Keratinocyte (primary cell): ENCODE measurements at places on chromosomes 5 and 9. TPM values are rescaled to one million over a fixed set of nuclear protein-coding genes. Genes with fewer than 3 reads are reported as not detected.

The PLAC8L1 gene
- 0.63 to 0.69 TPM in 2 of 3 replicates, not detected in the other for polyA plus RNA-seq

The NMUR2 gene
- 0.05 TPM in 1 of 3 replicates, not detected in the others for polyA plus RNA-seq

The CCDC152 gene
- polyA plus RNA-seq, result 0.24 to 0.71 TPM (median 0.33 TPM) in 3 replicates

The KCTD16 gene
- polyA plus RNA-seq, result 0.02 to 0.08 TPM (median 0.04 TPM) in 3 replicates

The HACD4 gene
- polyA plus RNA-seq, result 7.3 to 10.4 TPM (median 9.4 TPM) in 3 replicates

The FAM170A gene
- polyA plus RNA-seq, result not detected in 3 replicates

The IL4 gene
- polyA plus RNA-seq, result not detected in 3 replicates

The ELOVL7 gene
- polyA plus RNA-seq, result 7.5 to 12.6 TPM (median 12.0 TPM) in 3 replicates
